ENCODE measurements at places on chromosomes 2 and 18.

DNA sequence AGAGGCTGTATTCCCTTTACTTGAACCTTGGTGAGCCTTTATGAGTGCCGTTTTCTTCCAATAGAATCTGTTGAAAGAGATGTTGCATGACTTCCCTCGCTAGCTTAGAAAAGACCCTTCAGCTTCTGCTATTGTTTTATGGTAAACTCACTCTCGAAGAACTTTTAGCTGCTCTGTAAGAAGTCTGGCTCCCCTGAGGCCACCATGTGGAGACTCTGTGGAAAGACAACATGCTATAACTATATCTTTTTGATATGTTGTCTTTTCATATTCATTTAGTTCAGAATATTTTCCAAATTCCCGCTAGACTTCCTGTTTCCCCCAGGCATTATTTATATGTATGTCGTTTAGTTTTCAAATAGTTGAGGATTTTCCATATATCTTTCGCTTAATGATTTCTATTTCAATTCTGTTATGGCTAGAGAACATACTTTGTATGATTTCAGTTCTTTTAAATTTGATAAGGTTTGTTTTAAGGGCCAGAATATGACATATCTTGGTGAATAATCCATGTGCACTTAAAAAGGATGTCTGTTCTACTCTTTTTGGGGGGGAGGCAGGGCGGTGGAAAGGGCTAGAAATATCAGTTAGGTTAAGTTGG lies 64.1 kb downstream of the PTPN4 start:
- DNase-seq, result peak; percentile 44

DNA sequence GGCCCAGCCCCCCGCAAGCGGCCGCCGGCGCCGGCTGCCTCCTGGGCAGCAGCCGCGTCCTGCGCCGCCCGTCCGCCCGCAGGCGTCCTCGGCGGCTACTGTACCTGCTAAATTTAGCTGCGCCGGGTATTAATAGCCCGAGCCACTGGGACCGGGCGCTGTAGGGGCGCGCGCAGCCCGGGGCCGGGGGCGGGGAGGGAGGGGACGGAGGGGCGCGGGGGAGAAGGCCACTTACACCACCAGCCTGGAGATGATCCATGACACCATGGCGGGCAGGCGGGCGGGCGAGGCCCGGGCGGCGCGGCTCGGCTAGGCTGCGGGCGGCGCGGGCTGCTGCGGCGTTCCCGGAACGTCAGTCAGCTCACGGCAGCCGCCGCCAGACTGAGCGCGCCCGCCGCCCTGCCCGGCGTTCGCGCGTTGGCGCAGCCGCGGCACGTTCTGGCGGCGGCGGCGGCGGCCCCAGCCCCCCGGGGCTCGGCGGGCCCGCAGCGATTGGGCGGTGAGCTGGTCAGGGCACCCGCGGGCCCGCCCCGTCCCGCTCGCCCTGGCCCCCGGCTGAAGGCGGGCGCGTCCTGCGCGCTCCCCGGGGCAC lies at the start of gene REEP1:
REEP1 (minus strand) TSS at position 383 of the 592 bp plus-strand sequence; CDS start at position 267, 116 bp downstream.
- no peak for DNase-seq

DNA sequence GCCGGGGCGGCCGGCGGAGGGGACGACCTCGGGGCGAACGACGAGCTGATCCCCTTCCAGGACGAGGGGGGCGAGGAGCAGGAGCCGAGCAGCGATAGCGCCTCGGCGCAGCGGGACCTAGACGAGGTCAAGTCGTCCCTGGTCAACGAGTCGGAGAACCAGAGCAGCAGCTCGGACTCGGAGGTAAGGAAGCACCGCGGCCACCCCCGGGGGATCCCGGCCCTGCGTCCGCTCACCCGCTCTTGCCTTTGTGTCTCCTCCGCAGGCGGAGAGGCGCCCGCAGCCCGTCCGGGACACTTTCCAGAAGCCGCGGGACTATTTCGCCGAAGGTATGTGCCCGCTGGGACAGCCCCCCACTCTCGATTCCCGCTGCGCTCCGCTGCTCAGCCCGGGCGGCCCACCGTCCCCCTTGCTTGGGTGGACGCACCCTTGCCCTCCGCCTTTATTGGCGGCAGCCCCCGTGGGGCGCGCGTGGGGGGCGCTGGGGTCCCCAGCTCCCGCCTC lies 611 bp downstream of the TCF7L1 start:
- DNase-seq, result peak; percentile 43

- no peak for DNase-seq
Measured at GRCh38 chr2:205367331-205367935, 314.9 kb upstream of the NRP2 start.

- no peak for DNase-seq
Measured at GRCh38 chr2:140808211-140808610, 1322.6 kb downstream of the LRP1B start.

DNA sequence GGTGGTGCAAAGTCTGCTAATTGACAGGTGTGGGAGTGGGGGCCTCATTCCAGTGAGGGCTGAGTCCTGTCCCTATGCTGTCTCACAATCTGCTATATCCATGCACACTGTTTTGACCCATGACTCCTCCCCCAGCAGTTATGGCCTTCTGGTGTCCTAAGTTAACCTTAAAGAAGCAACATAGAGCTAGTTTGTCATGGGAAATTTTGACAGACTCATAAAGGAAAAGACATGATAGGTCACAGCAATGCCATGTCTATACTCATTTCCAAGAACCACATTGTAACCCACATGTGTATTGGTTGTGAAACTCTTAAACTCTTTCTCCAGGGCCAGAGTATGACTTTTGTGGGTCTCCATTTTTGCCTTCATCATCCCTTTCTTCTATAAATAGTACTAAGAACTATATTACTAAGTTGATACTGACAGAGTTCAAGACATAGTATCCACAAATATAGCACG lies 78.2 kb upstream of the SLC1A4 start:
- DNase-seq, result no peak

DNA sequence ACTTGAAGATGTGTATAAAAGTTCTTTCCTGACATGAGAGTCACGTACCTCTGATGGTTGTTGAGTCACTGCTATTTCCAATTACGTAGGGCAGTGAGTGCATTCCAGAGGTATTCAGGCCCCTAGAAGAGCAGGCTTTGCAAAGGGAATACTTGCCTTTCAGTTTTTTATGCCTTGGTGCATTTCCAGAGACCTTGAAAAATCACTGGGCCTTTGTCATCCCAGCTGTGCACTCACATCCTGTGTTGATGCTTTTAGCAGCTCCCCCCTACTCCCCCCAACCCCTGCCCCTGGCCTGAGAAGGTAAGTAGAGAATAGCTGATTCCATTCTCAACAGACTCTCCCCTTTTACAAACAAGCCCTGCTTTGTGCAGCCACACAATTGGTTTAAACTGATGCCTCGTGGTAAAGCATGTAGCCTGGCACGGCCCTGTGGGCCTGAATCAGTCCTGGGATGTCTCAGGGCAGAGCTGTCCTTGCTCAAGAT lies 174.2 kb downstream of the PRPF40A start:
- peak; percentile 91 for DNase-seq

DNA sequence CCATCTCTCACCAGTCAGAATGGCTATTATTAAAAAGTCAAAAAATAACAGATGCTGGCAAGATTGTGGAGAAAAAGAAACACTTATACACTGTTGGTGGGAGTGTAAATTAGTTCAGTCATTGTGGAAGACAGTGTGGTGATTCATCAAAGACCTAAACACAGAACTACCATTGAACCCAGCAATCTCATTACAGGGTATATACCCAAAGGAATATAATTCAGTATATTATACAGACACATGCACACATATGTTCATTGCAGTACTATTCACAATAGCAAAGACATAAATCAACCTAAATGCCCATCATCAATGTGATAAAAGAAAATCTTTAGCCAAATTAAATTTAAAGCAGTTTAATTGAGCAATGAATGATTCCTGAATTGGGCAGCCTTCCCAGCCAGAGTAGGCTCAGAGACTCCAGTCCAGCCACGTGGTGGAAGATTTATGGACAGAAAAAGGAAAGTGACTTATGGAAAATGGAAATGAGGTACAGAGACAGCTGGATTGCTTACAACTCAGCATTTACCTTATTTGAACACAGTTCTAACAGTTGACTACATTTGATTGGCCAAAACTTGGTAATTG lies 377.1 kb upstream of the SLC39A10 start:
- no peak for DNase-seq

DNA sequence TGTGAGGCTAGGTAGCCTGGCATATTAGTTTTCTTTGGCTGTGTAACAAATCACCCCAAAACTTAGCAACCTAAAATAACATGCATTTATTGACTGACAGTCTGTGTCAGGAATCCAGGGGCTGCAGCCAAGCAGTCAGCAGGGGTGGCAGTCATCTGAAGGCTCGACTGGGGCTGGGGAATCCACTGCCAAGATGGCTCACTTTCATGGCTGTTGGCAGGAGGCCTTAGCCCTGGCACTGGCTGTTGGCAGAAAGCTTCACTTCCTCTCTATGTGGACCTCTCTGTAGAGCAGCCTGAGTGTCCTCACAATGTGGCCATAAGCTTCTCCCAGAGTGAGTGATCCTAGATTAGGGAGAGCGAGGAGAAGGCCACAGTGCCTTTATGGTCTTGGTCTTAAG lies 78.0 kb downstream of the LTBP1 start:
- no peak for DNase-seq

DNA sequence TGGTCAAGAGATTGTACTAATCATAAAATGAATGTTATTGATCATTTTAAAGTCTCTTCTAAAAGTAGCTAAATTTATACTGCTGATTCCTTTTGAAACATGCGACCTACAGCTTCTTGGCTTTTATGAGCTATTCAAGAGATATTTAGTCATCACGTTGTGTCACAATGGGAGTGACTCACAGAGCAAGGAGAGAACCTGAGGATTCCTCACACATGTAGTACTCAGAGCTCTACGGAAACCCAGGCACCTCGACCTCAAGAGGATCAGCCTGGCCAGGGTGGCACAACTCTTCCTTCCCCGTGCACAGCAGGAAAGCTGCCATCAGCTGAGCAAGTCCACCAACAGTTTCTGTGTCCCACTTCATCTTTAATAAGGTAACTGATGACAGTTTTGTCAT lies at the start of gene DHRS9:
DHRS9 (plus strand) TSS at position 223 of the 400 bp plus-strand sequence. CDS start 12,019 bp downstream, outside the sequence.
- no peak for DNase-seq

DNA sequence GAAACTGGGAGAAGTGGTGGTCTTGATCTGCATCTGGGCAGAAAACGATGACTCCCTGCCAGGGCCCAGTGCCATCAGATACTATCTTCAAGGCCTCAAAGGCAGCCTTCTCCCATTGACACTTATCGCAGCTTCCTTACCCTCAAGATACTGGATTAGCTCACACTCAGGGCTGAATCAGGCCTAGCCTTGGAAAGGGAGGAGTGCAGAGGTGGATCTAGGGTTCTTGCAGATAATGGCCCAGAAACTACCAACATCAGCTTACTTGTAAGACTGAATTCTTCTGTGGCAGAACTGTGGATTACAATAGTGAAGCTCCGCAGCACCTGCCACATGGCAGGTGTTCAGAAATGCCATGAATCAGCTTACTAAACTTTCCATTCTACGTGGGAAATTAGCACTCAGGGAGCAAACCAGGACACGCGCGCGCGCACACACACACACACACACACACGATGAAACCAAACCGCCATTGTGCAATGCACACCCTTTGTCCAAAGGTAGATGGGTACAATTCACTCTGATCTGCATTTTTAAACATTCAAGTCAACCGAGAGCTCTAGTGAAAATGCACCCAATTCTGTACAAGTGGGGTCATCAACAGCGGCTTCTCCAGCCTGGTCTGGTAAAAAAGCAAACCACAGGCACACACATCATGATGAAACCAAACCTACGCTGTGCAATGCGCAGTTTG lies 26.3 kb upstream of the TMEM182 start:
- DNase-seq, result no peak

DNA sequence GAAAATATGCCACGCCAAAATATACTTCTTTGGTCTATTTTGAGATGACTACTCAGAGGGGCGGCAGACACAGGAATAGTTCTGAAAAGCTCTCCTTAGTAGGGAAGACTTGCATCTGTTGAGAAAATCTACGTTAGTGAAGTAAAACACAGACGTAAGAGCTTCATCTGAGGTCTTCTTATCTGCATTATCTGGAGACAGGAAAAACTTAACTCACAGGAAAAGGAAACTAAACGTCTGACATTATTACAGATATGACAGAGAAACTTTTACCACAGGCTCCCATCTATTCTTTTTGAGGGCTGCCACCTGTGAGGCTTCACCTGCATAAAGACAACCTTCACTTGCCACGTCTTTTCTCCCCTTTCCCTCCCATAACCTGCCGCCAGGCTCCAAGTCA lies 1295.7 kb downstream of the LRP1B start:
- no peak for DNase-seq

DNA sequence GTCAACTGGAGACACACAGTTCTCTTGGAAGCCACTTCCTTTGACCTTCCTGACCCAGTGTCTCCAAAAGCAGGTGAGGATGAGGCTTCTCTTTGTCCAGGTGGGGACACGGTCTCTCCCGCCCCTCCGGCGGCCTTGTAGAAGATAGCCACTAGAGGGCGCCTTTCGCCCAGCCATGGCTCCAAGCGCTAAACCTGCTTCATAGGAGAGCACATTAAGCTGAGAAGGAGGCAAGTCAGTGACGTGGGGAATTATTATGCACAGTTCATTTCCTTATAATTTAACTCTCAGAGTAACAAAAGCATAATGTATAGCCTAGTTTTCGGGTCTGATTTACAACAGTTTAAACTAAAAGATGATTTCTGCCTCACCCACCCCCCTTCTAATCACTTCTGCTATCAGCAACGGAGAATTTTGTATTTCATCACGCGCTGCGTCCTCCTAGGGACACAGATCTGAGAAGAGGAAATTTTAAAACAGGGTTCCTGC lies 208.7 kb downstream of the ICOS start:
- DNase-seq, result peak; percentile 62

- DNase-seq, result peak; percentile 11
Measured at GRCh38 chr2:213288913-213289700, 4.8 kb downstream of the SPAG16 start.

DNA sequence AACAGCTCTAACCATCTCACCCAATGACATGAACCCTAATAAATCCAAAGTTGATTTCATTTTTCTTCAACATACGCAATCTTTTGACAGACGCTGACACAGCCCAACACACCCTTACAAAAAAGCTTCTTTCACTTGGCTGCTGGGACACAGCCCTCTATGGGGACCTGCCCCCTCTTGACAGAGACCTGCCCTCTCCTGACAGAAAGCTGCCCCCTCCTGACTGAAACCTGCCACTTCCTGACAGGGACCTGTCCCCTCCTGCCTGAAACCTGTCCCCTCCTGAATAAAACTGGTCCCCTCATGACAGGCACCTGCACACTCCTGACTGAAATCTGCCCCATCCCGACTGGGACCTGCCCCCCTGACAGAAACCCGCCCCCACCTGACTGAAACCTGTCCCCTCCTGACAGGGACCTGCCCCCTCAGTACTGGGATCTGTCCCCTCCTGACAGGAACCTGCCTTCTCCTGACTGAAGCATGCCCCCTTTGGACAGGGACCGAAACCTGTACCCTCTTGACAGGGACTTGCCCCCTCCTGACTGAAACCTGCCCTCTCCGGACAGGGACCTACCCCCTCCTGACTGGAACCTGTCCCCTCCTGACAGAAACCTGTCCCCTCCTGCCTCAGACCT lies 87.9 kb downstream of the PXDN start:
- no peak for DNase-seq

DNA sequence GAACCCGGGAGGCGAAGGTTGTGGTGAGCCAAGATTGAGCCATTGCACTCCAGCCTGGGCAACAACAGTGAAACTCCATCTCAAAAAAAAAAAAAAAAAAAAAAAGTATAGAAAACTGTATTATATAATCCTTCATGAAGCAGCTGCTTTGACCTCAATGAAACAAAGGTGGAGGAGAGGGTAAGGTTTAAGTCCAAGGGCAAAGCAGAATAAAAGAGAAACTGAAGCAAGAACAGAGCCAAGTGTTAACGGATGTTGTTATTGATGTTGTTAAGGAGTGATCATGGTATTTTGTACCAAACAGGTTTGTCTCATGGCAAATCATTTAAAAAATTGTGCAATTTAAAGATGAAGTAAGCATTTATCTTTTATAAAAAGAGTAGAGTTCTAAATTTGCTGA lies 7.4 kb downstream of the RAPH1 start:
- peak; percentile 7 for DNase-seq
